H1 (cell line): ENCODE measurements at places on chromosomes 11 and 22.

- no peaks in the 10 kb centered on the region for H3K27me3 ChIP-seq
- no peak overlapping the region for H3K27ac ChIP-seq
- H3K4me3 ChIP-seq, result no peak overlapping the region
- no peaks in the 10 kb centered on the region for H3K36me3 ChIP-seq
- no peak for DNase-seq
- peaks cover 4% of the 10 kb centered on the region; the same call in 1 of the 2 replicates for H3K4me1 ChIP-seq
Observed at GRCh38 chr11:74678041-74678440, 53.2 kb downstream of the CHRDL2 start.

DNA sequence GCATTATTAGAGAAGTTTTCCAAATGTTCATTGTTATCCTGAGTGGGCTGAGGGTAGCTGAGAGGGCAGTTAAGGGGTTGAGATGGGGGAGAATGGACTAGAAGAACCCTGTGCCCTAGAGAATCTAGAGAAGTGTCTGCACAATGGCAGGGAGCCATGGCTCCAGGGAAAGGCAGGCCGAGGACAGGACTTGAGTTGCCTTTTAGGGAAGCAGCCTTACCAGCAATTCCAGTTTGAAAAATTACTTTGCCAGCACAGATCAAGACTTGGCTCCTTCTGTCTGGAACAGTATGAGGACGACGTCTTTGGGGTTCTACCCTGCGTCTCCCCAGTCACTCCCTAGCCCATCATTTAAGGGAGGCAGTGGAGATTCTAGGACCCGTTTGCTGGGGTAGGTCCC lies 25.7 kb upstream of the MICAL3 start:
- no peak overlapping the region for H3K4me3 ChIP-seq
- no peak for DNase-seq
- H3K27me3 ChIP-seq, result no peaks in the 10 kb centered on the region
- H3K27ac ChIP-seq, result no peak overlapping the region
- no peaks in the 10 kb centered on the region for H3K4me1 ChIP-seq

- no peaks in the 10 kb centered on the region for H3K4me1 ChIP-seq
- H3K27ac ChIP-seq, result no peak overlapping the region
- no peak overlapping the region for H3K4me3 ChIP-seq
Observed at GRCh38 chr22:48720662-48721394, 1106.8 kb downstream of the BRD1 start.

GRCh38 chr11:59183771-59184170 lies 11.8 kb downstream of the DTX4 start:
- H3K36me3 ChIP-seq, result peaks cover 8% of the 10 kb centered on the region
- no peak overlapping the region for H3K27ac ChIP-seq
- DNase-seq, result no peak

GRCh38 chr11:35144136-35144741 lies 5.3 kb downstream of the CD44 start:
- no peak overlapping the region for H3K27ac ChIP-seq
- H3K27me3 ChIP-seq, result peaks cover 13% of the 10 kb centered on the region
- no peak for DNase-seq
- no peak overlapping the region for H3K4me3 ChIP-seq

DNA sequence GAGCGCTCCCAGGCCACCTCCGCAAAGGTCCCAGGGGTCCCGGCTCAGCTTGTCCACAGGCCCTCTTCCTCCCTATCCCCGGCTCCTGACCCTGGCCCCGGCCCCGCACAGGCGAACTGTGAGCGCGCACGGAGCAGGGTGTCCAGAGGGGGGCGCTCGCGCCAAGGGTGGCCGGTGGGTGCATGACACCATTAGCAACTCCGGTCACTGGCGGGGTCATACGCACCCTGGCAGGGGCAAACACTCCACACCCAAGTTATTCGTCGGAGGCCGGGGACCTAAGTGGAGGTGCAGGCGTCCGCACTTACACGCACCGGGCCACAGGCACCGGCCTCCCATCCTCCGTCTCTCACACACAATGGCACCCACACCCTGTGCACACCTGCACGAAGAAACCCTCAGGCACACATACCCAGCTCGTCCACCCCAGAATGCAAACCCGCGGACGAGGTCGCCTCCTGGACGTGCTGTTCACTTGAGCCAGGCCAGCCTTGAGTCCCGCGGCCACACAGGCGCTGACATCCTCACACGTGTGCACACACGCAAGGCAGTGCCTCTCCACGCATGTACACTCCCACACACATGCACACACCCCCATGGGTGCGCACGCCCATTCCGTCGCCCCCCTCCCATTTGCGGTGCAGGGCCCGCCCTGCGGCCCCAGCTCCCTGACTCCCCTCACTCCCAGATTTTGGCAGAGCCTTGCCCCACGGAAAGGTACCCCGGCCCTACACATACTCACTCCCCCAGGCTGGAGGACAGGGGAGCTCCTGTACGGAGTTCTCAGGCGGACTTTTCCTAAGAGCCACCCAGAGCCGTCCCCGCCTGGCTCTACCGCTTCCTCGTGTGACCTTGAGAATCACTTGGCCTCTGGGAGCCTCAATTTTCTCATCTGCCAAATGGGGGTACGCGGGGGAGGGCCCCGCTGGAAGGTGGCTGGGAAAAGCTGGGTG lies at the start of gene RASGRP2:
TSS of gene RASGRP2 (minus strand) at position 552 of the 953 bp plus-strand sequence. CDS start 1,276 bp downstream, outside the sequence.
- H3K36me3 ChIP-seq, result no peaks in the 10 kb centered on the region
- peak; percentile 95 for DNase-seq
- no peak within 1 kb of the TSS for H3K27ac ChIP-seq
- H3K27me3 ChIP-seq, result peaks cover 7% of the 10 kb centered on the region; the same call in 1 of the 2 replicates
- peak within 1 kb of the TSS; percentile 48 for H3K4me3 ChIP-seq

DNA sequence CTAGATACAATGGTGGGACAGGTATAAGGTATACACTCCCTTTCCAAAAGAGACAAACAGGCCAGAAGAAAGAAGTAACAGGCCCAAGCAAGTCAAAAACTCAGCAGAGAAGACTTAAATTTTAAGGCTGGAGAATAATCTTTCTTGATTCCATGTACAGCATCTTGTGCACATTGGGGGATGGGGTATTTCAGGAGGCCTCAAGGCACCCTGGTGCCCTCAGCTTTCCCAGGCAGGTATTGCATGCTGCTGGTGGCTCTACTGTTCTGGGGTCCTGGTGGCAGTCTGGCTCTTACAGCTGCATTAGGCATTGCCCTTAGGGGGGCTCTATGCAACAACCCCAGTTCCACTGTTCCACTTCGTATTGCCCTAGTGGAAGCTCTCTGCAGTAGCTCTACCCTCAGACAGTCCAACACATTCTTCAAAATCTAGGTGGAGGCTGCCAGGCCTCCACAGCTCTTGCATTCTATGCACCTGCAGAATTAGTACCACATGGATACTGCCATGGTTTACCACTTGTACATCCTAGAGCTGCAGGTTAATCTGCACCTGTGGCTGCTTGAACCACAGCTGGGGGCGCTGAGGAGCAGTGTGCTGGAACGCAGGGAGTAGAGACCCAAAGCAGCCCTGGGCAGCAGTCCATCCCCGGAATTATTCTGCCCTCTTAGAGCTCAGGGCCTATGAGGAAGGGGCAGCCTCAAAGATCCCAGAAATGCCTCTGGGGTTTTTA lies 4.2 kb upstream of the CTSC start:
- no peaks in the 10 kb centered on the region; the same call in 1 of the 2 replicates for H3K4me1 ChIP-seq
- H3K36me3 ChIP-seq, result no peaks in the 10 kb centered on the region
- H3K27ac ChIP-seq, result no peak overlapping the region
- no peak overlapping the region for H3K4me3 ChIP-seq

DNA sequence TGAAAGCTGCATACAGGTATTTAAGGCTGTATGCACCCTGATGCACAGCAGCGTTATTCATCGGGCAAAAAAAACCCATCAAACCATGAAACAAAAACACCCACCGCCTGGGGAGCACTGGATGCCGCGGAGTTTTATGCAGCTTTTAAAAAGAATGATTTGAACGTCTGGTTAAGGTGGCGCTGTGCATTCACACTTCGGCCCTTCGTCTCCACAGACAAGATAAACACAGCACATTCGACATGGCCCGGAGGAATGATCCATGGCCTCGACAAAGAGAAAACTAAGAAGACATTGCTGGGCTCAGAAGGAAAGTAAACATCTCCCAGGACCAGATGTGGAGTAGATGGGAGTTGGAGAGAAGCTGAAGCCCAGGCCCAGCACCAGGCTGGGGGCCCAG lies 40.8 kb upstream of the GAL start:
- H3K36me3 ChIP-seq, result no peaks in the 10 kb centered on the region
- no peaks in the 10 kb centered on the region for H3K4me1 ChIP-seq
- DNase-seq, result no peak
- no peaks in the 10 kb centered on the region for H3K27me3 ChIP-seq

GRCh38 chr11:62149986-62150886 lies 26.4 kb downstream of the INCENP start:
- no peak overlapping the region for H3K4me3 ChIP-seq
- no peak overlapping the region for H3K27ac ChIP-seq
- H3K4me1 ChIP-seq, result no peaks in the 10 kb centered on the region
- no peak for DNase-seq
- H3K36me3 ChIP-seq, result peaks cover 25% of the 10 kb centered on the region

DNA sequence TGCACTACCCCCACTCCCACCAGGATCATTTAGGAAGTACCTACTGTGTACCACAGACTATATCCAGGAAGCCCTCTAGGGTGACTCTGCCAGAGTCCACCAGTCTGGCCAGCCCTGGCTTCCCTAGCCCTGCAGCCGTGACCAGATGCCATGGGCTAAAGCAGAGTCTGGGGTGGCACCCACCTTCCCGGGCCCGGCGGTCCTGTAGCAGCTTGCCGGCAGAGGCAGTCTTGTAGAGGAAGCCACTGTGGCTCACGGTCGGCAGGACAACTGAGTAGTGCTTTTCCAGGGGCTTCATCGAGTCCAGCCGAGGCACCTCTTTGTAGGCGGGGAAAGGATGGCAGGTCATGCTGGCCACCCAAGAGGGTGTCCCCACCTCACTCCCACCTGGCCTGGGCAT lies 27.2 kb upstream of the PDE2A start:
- peaks cover 32% of the 10 kb centered on the region for H3K4me1 ChIP-seq
- no peaks in the 10 kb centered on the region for H3K27me3 ChIP-seq
- H3K36me3 ChIP-seq, result no peaks in the 10 kb centered on the region
- DNase-seq, result no peak

GRCh38 chr11:114233755-114234154 lies 62.4 kb upstream of the NNMT start:
- H3K27me3 ChIP-seq, result no peaks in the 10 kb centered on the region
- no peaks in the 10 kb centered on the region for H3K4me1 ChIP-seq
- no peaks in the 10 kb centered on the region for H3K36me3 ChIP-seq
- no peak overlapping the region for H3K27ac ChIP-seq
- no peak for DNase-seq
- no peak overlapping the region for H3K4me3 ChIP-seq

GRCh38 chr11:117838901-117839300 lies 14.4 kb upstream of the FXYD2 start:
- H3K36me3 ChIP-seq, result no peaks in the 10 kb centered on the region; the same call in 1 of the 2 replicates
- H3K27me3 ChIP-seq, result no peaks in the 10 kb centered on the region
- no peak for DNase-seq
- no peak overlapping the region for H3K4me3 ChIP-seq

- no peaks in the 10 kb centered on the region for H3K27me3 ChIP-seq
- DNase-seq, result no peak
- H3K4me1 ChIP-seq, result no peaks in the 10 kb centered on the region
- no peaks in the 10 kb centered on the region for H3K36me3 ChIP-seq
- no peak overlapping the region for H3K27ac ChIP-seq
- H3K4me3 ChIP-seq, result no peak overlapping the region
Observed at GRCh38 chr22:46764779-46765485, 2.5 kb downstream of the TBC1D22A start.

- H3K4me1 ChIP-seq, result peaks cover 25% of the 10 kb centered on the region
- peak overlapping the region; percentile 67; the same call in 1 of the 2 replicates for H3K4me3 ChIP-seq
- H3K27ac ChIP-seq, result peak overlapping the region; percentile 53; the same call in 1 of the 2 replicates
- peaks cover 11% of the 10 kb centered on the region for H3K27me3 ChIP-seq
- DNase-seq, result no peak
Observed at GRCh38 chr11:119382101-119382500, 611 bp upstream of the USP2 start.

DNA sequence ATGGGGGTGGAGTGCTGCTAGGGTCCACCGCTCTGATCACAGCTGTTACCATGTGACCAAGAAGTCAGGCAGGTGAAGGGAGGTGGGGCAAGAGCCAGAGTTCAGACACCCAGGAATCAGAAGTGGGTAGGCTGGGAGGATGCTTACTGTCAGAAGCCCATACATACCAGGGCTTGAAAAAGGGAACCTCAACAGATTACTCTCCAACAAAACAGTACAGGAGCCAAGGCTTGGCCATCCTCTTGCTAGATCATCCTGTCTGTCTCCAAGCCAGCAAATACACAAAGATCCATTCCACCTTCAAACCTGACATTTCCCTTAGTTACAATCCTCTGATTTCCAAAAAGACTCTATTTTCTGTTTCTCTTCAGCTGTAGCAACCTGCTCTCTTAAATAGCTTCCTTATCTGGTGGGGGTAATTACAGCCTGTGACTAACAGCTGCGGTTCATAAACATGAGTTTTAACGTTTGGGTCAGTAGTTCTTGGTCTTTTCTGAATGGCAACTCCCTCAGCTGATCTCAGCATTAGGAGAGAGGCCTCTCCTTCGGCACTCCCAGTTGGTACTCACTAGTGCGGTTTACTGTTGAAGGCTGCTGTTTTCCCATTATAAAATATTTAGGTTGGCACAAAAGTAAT lies 31.1 kb upstream of the WT1 start:
- H3K27me3 ChIP-seq, result no peaks in the 10 kb centered on the region
- no peaks in the 10 kb centered on the region for H3K4me1 ChIP-seq
- H3K4me3 ChIP-seq, result no peak overlapping the region
- no peaks in the 10 kb centered on the region for H3K36me3 ChIP-seq

- H3K36me3 ChIP-seq, result no peaks in the 10 kb centered on the region
- no peaks in the 10 kb centered on the region for H3K27me3 ChIP-seq
- H3K4me1 ChIP-seq, result peaks cover 6% of the 10 kb centered on the region
- peak overlapping the region; percentile 72 for H3K4me3 ChIP-seq
- peak overlapping the region; percentile 85 for H3K27ac ChIP-seq
Observed at GRCh38 chr11:746289-747157, 741 bp upstream of the TALDO1 start.

GRCh38 chr11:47979378-47980087 lies 826 bp upstream of the PTPRJ start:
- peak overlapping the region; percentile 51 for H3K4me3 ChIP-seq
- H3K36me3 ChIP-seq, result no peaks in the 10 kb centered on the region
- H3K27ac ChIP-seq, result no peak overlapping the region
- H3K4me1 ChIP-seq, result peaks cover 16% of the 10 kb centered on the region

DNA sequence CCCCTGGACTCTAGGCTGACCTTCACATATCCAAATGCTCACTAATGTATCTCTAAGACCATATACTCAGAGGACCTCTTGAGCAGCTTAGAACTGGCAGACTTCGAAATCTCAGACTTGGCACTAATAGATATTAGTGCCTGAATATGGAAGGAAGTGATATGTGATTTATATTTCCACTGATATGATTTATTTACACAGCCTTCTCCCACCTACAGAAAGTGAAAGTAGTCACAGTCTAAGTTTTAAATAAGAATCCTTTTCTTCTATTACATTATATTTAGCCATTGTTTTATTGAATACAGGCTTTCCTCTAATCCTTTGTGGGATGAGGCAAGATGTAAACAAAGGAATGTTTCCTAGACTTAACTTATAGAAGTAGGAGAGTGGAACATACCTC lies 6.7 kb upstream of the NAV2 start:
- no peak overlapping the region for H3K27ac ChIP-seq
- no peak overlapping the region for H3K4me3 ChIP-seq
- no peaks in the 10 kb centered on the region for H3K4me1 ChIP-seq
- no peaks in the 10 kb centered on the region; the same call in 1 of the 2 replicates for H3K27me3 ChIP-seq
- H3K36me3 ChIP-seq, result no peaks in the 10 kb centered on the region
